ENCODE measurements at places on chromosomes 16 and 17.

DNA sequence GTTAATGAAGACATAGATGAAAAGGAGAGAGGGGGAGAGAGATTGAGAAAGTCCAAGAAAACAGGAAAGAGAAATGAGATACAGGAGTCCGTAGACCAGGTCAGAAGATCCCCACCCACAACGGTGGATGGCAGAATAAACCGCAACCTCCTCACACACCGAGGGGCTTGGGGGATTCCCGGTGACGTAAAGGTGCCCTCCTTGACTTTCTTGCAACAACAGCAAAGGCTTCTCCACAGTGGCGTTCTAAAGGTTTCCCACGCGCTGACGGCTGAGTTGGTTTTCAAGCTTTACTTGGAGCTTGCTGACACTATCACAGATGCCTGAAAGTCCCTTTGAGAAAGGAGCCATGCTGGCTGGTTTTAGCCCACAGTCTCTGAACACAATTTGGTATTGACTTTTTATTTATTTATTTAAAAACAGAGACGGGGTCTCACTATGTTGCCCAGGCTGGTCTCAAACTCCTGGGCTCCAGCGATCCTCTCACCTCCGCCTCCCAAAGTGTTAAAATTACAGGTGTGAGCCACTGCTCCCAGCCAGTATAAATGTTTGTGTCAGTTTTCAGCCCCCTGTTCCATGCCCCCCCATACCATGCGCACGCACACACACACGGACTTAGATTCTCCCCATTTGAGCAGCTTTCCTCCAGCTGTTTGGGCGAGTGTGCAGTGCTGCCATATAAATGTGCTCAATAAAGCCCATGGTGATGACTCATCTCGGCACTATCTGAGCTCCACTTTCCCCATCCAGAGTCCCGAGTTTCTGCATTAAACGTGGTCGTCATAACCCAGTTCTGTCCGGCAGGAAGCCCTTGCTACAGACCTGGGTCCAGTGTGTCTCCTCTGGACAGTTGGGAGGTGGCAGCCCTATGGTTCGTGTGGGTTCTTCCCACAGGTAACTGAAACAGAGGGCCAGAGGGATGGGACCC is 33.0 kb upstream of the SEC14L1 start:
- no peak for DNase-seq

DNA sequence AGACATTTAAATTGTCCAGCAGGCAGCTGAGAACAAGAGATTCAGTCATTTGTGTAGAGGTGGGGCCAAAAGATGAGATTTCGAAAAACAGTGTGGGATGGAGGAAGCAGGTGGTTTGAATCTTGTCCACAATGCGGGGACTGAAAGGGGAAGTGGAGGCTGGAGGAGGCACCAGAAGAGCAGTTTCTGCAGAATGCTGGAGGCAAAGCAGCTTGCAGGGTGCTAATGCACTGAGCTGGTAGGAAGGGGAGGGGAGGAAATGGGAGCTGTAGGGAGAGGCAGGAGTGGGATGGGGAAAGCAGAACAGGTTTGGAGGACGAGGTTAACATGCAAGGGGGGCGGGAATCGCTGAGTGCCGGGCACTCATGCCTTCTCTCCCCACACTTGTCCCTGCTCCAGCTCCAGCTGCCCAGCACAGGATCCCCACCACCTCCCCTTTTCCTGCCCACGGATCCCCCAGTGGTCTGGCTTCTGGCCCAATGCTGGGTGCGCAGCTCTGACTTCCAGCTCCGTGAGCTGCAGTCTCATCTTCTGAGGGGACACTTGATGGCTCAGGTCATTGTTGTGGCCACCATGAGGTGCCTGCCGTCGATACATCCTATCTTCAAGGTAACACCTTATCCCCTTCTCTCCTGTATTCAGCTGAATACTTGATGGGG is 9.4 kb downstream of the C17orf100 start:
- no peak for DNase-seq

- no peak for DNase-seq
Measured at GRCh38 chr16:27384425-27384824, 17.5 kb upstream of the IL21R start.

DNA sequence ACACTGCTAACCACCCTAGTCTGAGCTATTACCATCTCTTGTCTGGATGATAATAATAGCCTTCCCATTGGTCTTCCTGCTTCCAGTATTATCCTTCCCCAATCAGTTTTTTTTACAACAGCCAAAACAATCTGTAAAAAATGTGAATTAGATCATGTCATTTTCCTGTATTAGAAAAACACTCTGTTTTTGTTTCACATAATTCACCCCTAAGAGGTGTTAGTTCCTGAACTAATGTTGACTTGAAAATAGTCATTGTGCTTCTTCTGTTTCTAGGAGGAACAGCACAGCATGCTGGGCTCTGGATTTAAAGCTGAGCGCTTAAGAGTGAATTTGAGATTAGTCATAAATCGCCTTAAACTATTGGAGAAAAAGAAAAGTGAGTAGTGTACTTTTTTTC is 20.0 kb downstream of the IST1 start:
- no peak for DNase-seq

DNA sequence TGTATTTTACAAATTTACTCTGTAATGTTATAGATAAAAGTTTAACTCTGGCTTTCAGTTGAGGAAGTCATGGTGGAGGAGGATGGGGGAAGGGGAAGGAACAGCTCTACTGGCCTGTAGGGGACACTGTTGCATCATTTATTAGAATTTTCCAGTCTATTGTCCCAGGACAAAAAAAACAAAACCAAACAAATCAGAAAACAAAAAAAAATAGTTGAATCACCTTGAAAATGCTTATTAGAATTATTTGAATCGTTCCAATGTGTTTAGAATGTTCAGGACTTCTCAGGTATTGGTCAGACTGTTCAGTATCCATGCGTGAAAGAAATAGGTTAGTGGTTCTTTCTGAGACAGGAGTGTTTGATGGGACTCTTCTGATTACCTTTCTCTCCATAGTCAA is 242.0 kb downstream of the FTO start:
- no peak for DNase-seq

GRCh38 chr17:77742579-77742978 is 215.9 kb upstream of the TNRC6C start:
- no peak for DNase-seq

- DNase-seq, result no peak
Measured at GRCh38 chr17:35748341-35748841, 4.6 kb downstream of the GAS2L2 start.

GRCh38 chr17:58504826-58505351 is 9.5 kb downstream of the MTMR4 start:
- DNase-seq, result no peak

DNA sequence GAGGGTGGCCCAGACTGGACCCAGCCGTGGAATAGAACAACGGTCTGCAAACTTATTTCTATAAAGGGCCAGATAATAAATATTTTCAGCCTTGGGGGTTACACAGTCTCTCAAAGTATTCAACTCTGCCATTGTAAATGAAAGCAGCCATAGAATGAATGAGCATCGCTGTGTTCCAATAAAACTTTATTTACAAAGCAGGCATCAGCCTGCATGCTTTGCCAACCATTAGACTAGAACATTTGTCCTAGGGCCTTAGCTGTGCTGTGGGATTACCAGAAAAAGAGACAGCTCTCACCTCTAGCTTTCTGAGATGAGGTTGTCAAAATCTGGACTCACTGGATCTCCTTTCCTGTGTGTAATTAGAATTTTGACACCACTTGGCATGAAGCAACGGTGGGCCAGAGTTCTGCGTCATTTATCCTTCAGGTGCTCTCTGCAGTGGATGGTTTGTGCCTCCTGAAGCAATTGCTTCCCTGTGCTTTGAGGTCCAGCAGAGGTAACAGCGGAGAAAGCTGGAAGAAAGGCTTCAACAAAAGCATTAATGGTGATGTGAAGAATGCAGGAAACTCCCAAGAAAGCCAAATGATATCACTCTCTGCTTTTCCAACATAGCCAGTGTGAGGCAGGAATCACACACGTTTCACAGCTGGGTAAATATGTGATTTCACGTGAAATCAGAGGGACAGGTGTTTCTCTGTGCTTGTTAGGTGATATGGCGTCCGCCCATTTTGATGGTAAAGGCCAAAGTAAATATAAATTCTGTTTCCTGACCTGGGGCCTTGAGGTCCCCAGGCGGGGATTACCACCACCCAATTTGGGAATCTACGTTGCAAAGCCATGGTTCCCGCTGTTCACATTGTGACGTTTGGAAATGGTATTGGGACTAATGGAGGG is 148.4 kb downstream of the PITPNC1 start:
- DNase-seq, result no peak

DNA sequence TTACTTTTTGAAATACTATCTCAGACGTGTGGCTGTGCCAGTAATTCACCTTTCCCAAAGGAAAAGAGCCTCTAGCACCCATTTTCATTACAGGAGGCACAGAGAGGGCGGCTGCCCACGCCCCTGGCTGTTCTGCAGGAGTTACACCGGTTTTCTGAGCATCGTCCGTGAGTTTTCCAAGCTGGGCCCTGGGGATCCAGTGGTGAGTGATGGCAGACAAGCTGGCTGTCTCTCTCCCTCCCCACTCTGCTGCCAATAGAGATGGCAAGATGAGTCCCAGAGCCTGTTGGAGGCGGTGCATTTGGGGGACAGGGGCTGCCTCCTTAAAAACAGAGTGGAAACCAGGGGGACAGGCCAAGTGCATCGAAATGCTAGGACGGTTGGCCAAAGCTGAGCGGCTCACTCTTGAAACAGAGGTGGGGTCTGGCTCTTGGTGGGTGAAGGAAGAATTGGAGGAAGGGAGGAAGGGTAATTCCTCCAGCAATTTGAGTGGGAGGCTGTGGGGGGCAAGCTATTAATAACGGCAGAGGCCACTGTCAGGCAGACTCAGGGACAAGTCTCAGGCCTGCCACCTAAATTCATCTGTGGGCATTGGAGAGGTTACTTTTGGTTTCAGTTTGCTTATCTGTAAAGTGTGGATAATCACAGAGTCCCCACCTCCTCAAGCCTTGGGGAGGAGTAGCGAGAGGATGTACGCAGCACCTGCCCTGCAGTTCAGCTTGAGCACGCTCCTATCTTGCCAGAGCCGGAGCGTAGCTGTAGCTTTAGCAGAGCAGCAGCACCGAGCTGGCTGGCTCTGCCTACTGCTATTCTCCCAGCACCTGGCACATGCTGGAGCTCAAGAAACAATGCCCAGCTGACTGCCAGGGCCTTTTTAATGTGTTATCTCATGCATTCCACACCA is 7.5 kb upstream of the NOS2 start:
- peak; percentile 54 for DNase-seq

DNA sequence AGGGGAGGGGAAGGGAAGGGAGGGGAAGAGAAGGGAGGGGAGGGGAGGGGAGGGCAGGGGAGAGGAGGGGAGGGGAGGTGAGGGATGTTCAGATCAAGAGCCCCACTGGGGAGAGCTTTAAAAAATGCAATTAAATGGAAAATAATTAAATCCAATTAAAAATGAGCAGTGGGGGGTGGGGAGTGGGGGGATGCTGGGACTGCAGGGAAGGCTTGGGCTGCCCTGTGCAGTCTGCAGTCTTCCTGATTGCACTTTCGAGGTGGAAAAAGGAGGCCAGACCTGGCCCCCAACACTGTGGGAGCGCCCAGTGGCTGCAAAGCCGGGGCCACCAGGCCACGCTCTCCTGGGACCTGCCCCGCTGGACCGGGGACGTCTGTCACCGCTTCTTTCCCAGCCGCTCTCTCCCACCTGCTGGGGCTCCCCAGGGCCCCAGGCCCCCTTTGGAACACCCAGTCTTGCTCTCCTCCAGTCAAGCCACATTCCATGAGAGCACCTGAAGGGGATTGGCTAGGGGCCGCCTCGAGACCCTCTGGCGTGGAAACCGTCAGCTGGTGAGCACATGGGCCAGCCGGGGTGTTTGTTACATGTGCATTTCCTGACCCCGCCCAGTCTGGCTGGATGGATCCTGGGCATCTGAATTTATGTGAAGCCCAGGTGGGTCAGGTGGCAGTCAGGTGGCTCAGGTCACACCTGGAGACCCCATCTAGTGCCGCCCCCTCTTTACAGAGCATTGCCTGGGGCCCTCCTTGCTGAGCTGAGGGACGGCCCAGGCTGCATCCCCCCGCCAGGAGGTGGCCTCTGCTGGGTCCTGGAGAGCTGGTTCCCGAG is 37.6 kb upstream of the CBFA2T3 start:
- no peak for DNase-seq

DNA sequence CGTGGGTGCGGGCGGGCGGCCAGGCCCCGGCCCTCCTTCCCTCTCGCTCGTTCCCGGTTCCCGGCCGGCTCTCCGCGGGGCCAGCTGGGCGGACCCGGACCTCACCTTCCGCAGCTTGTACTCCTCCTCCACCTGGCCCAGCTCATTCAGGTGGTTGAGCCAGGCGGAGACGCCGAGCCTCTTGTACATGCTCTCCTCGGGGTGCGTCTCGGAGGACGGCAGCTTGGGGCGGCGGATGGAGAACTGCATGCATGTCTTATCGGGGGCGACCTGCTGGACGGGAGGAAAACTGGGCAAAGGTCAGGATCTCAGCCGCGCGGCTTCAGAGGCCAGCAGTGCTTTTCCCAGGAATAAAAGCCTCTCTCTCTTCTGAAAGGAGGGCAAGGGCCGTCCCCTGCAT is 85.4 kb downstream of the TBC1D16 start:
- DNase-seq, result no peak

- DNase-seq, result no peak
Measured at GRCh38 chr16:79312502-79312901, 288.0 kb downstream of the MAF start.

- DNase-seq, result no peak
Measured at GRCh38 chr16:84137287-84137686, 7.7 kb downstream of the HSDL1 start.

GRCh38 chr17:70865993-70866804 is 696.9 kb downstream of the KCNJ2 start:
- no peak for DNase-seq

GRCh38 chr17:27276653-27277156 is 17.2 kb upstream of the WSB1 start:
- DNase-seq, result no peak

DNA sequence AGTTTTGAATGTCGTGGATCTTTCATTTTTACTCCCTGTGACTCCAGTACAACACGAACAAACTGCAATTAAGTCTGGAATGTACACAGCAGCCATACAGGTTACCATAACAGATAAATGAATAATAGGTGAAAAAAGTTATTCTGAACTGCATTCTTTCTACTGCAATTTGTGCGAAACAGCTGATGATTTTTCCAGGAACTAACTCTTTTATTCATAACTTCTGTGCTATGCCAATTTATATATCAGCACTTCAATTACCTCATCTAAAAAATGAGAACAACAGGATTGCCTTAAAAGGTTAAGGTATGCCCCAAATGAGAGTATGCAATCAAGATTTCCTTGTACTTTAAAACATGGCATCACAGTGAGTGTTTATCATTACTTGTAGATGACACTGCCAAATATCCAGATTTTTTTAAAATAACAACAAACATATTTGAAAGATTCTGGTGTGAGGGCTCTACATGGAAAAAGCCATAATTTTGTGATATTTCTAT is 238.9 kb downstream of the CDH8 start:
- DNase-seq, result no peak
